ENCODE measurements at places on chromosomes 12 and 14.

- DNase-seq = no peak
Measured at GRCh38 chr14:99660794-99661193, 15.9 kb downstream of the HHIPL1 start.

DNA sequence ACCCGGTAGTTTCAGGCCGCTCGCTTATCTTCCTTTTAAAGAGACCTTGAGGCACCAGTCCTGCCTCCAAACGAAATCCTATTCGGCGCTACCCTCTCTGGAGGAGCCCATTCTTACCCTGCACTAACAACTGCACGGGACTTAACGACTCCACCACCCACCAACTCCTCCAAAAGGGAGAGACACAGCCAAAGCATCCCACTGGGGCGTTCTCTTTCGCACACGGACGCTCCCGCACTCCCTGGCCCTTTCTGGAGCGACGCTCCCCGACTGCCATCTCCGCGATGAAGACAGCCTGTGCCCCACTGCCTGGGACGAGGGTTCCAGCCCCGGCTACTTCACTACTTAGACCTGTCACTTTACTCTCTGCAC is 650 bp downstream of the GALC start:
- DNase-seq = no peak

DNA sequence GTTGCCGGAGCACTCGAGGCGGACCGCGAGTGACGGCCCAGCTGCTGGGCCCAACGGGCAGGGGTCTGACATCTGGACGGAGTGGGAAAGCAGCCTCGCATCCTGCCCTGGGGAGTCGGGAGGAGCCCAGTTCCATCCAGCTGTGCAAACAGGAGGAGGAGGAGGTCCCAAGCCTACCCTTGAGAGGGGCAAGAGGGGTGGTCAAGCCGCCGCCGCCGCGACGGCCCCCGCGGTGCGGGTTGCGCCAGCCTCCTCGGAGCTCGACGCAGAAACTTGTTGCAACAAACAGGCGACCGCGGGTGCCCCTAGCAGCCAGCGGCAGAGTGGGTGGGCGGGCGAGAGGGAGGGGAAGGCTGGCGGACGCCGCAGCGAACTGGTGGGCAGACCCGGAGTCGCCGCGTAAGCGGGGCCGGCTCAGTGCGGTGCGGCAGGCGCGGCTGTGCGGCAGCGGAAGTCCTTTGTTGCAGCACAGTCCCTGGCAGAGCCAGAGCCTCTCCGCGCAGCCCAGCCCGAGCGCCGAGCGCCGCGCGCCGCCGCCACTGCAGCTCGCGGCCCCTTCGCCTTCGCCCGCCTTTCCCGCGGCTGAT is at the start of gene ZBTB1:
Gene ZBTB1 (plus strand): TSS at position 461 of the 587 bp plus-strand sequence. CDS start 16,735 bp downstream, outside the sequence.
- peak; percentile 57 for DNase-seq

- peak; percentile 22 for DNase-seq
Measured at GRCh38 chr14:78997811-78998210, 827.6 kb downstream of the NRXN3 start.

DNA sequence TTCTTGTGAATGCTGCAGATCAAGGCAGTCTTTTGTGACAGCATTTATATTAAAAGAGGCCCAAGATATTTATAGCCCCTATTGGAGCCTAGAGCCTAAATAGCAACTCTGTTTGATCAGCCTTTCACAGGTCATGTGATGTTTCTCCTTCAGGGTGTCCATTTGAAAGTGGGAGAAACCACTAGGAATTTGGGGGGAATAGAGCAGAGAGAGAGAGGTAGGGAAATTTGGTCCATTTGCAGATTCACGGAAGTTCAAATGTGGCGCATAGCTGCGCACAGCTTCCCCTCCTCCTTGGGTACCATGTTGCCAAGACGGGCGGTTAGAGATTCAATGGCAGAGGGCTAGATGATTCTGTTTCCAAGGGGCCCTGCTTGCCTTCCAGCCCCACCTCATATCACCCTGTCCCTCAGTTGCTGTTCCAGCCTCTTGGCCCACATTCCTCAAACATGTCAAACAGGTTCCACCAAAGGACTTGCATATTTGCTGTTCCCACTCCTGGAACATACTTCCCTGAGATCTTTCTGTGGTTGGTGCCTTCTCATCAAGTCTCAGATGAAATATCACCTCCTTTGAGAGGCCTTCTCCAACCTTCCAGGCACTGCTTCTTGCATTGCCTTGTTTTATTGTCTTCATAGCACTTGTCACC is 220.8 kb downstream of the CHST11 start:
- no peak for DNase-seq

GRCh38 chr12:77352946-77353345 is 287.6 kb upstream of the E2F7 start:
- no peak for DNase-seq

DNA sequence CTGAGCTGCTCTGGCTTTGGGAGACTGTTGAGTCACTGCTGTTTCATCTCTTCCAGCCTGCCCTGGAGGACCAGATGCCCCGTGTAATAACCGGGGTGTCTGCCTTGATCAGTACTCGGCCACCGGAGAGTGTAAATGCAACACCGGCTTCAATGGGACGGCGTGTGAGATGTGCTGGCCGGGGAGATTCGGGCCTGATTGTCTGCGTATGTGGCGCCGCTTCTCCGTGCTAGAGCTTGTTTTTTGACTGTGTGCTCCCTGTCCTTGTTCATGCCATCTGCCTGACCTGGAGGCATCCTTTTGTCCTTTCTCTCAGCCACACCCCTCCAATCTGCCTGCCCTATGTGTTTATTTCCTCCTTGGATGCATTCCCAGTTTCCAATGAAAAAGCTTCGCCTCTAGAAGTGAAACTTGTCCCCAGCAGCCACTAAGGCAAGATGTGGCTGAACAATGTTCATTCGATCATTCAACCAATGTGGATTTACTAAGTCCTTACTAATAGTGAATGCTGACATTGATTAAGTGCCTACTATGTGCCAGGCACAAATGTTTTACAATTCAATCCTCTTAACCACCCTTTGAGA is 98.6 kb downstream of the NT5DC3 start:
- no peak for DNase-seq

- no peak for DNase-seq
Measured at GRCh38 chr12:13097491-13098011, 5.9 kb downstream of the GSG1 start.

DNA sequence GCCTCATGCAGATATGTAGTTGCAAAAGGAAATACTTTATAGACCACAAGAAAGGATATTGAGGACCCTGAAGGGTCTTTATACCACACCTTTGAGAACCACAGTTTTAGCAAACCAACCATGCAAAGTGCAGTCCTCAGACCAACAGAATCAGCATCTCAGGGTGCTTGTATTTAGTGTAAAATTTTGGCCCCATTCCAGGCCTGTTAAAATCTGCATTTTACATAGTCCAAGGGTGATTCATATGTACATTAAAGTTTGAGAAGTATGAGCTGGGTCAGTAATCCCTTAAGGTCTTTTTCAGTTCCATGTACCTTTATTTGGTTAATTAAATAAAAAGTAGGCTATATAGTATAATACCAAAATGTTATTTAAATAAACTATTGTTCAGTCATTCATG is 91.2 kb downstream of the WNK1 start:
- no peak for DNase-seq
